B cell (primary cell): ENCODE measurements at places on chromosomes 4 and X. TPM values are rescaled to one million over a fixed set of nuclear protein-coding genes. Genes with fewer than 3 reads are reported as not detected.

DIPK2B gene
- total RNA-seq: not detected in 2 replicates

LAP3 gene
- 30.1 and 33.5 TPM in 2 replicates for total RNA-seq

MXRA5 gene
- total RNA-seq: not detected in 2 replicates

HNRNPD gene
- 266 and 280 TPM in 2 replicates for total RNA-seq

GLRA3 gene
- total RNA-seq: 0.12 and 0.22 TPM in 2 replicates

PPP4R3C gene
- total RNA-seq: not detected in 2 replicates
